Stimulated activated CD8-positive, alpha-beta memory T cell treated with anti-CD3 and anti-CD28 coated beads, Interleukin-12 subunit alpha, Interleukin-12 subunit beta, amount 100 ng/mL, for 1 hour (primary cell): ENCODE measurements at places on chromosomes 4 and X.

GRCh38 chr4:117773064-117773936 lies 261.0 kb upstream of the NDST3 start:
- DNase-seq: no peak

- DNase-seq: no peak
Measured at GRCh38 chr4:54281054-54281766, 52.1 kb downstream of the PDGFRA start.

DNA sequence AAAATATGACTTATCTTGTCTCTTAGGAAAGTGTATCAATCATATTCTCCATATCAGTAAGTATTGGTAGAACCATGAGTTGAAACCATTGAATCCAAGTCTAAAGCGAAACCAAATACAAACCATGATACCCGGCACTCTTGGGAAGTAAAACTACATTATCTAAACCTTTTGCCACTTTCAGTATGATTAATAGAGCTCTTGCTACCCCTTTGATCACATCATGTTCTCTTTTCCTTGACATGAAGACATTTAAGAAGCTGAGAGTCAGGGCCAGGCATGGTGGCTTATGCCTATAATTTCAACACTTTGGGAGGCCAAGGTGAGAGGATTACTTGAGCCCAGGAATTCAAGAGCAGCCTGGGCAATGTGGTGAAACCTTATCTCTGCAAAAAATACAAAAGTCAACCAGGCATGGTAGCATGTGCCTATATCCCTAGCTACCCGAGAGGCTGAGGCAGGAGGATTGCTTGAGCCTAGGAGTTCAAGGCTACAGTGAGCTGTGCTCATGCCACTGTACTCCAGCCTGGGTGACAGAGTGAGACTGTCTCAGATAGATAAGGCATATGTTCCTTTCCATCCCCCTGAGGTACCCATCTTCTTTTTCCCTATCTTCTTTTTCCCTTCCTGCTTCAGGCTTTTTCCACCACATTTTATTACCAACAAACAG lies 45.4 kb downstream of the CEP135 start:
- no peak for DNase-seq

- DNase-seq: no peak
Measured at GRCh38 chr4:97590266-97590665, 553.0 kb downstream of the STPG2 start.

- no peak for DNase-seq
Measured at GRCh38 chr4:186248643-186249042, 17.3 kb upstream of the F11 start.

GRCh38 chr4:174933083-174933482 lies 14.9 kb downstream of the ADAM29 start:
- no peak for DNase-seq

DNA sequence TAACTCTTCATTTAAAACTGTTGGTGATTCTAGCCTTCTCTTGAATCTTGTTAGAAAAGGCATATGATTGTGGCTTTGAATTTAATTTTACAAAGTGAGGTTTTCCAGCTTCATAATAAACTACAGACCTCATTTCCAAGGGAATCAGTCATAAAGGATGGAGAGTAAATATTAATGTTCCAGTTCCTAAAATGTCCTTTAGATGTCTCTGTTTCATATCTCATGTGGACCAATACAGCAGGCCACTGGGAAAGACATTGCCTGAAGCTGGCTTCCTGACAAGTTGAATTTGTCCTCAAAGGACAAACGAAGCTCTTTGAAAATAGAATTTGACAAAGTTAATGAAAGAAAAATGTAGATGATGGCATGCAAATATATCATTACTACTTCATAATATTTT lies 125.4 kb downstream of the ZNF330 start:
- DNase-seq: no peak

DNA sequence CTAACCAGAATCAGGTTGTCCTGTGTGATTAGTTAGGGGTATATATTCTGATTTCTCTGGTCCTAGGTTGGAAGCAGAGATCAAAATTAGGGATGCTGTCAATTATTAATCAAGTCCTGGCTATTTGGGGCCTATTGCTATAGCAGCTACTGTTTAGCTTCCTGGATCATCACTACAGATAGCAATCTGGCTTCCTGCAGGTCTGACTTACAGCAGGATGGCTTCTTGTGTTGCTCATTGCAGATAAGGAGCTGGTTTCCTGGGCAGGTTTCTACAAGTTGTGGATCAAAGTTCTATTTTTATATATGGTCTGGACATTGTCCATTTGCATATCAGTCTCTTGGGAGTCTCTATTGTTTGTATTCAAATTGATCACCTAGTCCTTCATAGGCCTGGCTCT lies 57.7 kb upstream of the C4orf54 start:
- no peak for DNase-seq

GRCh38 chr4:127352220-127353113 lies 280.3 kb upstream of the INTU start:
- DNase-seq: no peak

GRCh38 chrX:1598876-1599790 lies 7.7 kb downstream of the AKAP17A start:
- DNase-seq: no peak

DNA sequence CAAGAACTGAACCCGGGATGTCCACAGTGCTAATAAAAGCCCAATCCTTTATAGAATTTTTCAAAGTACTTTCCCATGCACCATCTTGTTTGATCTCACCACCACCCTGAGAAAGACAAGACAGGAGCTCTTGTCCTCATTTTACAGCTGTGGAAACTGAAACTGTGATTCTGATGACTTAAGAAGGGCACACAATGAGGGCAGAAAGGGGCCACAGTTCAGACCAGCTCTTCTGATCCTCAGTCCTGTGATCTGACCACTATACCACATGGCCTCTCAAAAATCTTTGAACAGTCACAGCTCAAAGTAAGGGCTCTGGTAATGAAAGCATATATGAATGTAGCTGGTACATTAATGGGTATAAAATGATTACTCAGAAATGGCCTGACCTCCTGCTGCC lies 127.3 kb upstream of the CPEB2 start:
- no peak for DNase-seq

DNA sequence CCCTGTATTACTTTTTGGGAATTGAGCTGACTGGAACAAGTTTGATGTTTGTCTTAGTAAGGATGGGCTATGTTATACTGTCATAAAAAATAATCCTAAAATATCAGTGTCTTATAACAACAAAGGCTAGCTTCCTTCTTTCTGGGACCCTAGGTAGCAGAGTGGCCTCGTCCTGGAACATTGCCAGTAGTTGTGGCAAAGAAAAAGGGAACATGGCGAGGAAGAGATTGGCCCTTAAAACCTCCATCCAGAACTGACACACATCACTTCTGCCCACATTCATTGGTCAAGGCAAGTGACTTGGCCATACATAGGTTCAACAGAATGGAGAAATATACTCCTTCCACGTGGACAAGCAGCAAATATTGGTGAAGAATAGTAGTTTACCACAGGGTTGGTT lies 287.9 kb downstream of the PPP1R2C start:
- DNase-seq: no peak

- DNase-seq: no peak
Measured at GRCh38 chr4:137635601-137636000, 103.3 kb upstream of the PCDH18 start.

- DNase-seq: peak; percentile 39
Measured at GRCh38 chr4:151801547-151802516, 41.0 kb upstream of the GATB start.

DNA sequence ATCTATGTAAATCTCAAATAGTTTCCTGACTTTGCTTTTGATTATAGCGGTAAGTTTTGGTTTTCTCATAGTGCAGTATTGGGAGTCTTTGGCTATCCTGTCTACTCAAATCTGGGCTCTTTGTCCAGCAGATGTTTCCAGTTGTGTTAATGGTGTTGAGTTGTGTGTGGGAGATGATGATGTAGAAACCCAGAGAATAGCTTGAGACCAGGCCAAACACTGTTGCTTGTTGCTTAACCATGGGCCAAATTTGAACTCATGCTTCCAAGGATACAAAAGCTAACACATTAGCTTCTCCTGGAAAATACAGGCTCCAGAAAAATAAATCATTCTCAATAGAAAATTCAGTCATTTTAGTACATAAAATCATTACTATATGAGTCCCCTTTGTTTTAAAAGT lies 82.6 kb upstream of the GYPA start:
- no peak for DNase-seq

DNA sequence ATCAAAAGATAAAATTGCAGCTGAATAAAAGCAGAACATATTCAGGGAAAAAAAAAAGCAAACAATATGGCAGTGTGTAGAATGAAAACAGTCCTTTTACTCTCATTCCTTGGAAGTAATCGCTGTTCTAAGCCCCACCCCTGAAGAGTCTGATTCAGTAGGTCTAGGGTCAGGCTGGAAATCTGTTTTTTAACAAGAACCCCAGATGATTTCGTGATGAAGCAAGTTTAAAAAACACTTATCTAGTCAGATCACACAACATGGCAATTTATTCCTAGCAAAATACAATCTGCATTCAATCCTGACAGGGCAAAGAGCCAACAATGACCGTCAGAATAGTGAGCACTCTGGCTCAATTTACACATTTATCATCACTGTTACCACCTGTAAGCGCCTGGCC lies 16.1 kb downstream of the FAM120C start:
- no peak for DNase-seq

GRCh38 chr4:10697086-10697485 lies 12.5 kb upstream of the CLNK start:
- DNase-seq: no peak

DNA sequence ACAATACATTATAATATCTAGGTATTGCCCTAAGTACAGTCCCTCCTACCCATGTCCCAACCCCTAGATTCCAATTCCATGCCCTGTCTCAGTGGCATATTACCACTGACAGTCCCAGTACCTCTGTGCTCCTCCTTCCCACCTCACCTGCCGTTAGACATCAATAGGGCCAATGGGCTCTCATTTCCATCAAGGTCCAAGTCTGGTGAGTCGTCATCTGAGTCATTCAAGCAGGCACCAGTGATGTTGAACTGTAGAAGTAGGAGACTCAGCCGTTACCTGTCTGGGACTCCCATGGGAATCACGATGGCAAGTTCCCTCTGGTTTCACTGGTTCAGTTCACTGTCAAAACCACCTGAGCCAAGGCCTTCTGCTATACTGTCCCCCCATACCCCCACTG lies 51.7 kb downstream of the PHF8 start:
- no peak for DNase-seq

GRCh38 chrX:2317527-2318055 lies 183.2 kb downstream of the DHRSX start:
- no peak for DNase-seq

GRCh38 chr4:170413951-170414350 lies 324.2 kb upstream of the AADAT start:
- DNase-seq: no peak

DNA sequence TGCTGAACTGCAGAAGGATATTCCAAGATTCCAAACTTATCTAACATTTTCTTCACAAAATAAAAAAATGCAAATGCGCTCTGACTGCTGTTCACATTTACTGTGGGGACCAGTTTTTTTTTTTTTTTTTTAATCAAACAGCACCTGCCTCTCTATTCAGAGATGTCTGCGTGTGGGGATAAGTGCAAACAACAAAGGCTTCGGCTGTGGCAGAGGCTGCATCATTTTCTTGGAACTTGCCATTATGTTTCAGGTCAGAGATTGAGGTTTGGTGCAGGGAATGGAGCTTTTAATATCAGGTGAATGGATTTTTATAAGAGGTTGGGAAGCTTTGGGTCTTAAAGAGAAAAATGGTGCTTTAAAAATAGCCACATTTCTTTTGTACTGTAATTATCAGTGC lies 78.2 kb upstream of the TET2 start:
- no peak for DNase-seq

GRCh38 chrX:103311399-103311780 lies 600 bp upstream of the BEX2 start:
- no peak for DNase-seq

- no peak for DNase-seq
Measured at GRCh38 chr4:128832243-128832625, 22.7 kb downstream of the JADE1 start.

- DNase-seq: no peak
Measured at GRCh38 chr4:110007217-110007616, 94.5 kb downstream of the EGF start.
